Germinal center (tissue), 1 donor: ENCODE measurements at places on chromosomes 3 and 15.

- no peak for DNase-seq
Measured at GRCh38 chr15:57165992-57166391, 210.3 kb upstream of the CGNL1 start.

- peak; percentile 21 for DNase-seq
Measured at GRCh38 chr3:88149101-88149508, 654 bp upstream of the C3orf38 start.

DNA sequence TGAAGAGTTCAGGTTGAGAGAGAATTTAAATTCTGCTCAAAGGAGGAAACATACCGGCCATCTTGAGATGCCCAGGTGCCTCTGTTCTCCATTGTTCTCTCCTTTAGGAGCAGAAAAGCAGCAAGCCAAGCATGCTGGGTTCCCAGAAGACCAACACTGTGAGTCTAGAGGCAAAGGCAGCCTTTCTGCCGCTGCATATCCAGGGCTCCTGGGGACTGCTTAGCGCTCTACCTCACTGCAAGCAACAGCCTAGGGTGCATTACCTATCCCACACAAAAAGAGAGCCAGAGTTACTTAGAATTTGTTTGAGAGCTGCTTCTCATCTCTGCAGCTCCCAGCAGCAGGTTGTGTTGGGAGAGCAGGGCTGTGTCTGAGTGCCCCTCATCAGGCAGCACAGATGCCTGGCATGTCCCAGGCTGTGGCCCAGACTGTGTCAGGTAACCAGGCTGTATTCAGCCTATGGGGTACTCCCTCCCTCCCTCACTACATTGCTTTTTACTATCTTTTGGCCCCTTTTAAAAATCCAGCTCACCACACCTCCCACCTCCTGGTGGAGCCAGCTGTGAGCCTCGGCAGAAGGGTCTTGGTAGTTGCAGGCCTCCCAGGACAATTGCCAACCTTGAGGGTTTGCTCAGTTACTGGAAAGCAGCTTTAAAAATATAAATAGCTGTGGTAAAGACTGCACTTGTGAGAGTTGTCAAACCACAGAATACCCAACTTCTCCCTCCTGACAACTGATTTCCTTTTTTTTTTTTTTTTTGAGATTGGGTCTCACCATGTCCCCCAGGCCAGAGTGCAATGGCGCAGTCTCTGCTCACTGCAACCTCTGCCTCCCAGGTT is 30.2 kb downstream of the BCL2L10 start:
- no peak for DNase-seq

DNA sequence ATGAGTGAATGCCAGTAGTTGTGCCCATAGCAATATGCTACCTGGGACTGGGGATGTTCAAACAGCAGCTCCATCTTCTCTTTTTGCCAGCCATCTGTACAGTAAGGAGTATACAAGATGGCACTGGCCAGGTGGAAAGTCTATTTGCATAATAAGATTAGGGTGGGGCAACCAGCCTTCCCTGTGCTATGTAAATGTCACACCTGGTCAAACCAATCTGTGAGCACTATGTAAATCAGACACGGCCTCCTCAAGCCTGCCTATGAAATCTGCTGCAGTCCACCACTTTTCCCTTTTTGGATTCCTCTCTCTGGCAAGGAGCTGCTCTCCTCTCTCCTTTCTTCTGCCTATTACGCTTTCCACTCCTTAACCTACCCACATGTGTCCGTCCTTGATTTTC is 53.0 kb downstream of the C3orf80 start:
- no peak for DNase-seq

DNA sequence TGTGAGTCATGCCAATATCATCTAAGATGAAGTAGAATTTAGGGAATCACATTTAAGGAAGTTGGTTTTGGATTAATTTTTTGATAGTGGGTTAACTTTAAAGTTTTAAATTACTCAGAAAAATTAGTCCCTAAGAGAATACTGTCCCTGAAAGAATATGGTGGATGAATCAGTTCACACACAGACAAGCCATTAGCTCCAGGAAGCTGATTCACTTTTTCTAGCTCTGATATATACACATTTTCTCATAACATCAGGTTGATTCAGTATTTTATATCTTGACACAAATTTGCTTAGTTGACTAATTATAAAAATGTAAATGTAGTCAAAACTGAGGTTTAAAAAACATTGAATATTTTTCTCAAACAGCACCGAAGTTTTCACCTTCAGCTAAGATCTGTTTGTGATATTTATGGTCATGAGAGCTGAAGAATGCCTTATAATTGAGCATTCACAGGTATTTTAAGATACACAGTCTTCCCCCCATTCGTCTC is 55.1 kb downstream of the MYH15 start:
- DNase-seq = no peak

GRCh38 chr3:148494451-148494850 is 203.3 kb upstream of the AGTR1 start:
- DNase-seq = no peak

- no peak for DNase-seq
Measured at GRCh38 chr3:177830411-177830849, 633.1 kb upstream of the TBL1XR1 start.

DNA sequence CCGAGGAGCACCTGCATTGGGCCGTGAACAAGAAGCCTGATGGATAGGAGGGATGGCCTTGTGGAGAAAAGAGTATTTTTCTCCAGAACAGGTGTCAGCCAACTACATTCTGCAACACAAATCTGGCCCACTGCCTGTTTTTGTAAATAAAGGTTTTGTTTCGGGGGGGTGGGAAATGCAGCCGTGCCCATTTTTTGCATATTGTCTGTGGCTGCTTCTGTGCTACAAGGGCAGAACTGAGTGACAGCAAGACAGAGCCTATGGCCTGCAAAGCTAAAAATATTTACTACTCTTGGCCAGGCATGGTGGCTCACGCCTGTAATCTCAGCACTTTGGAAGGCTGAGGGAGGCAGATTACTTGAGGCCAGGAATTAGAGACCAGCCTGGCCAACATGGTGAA is 95.9 kb upstream of the AKAP13 start:
- DNase-seq = peak; percentile 68

GRCh38 chr3:194755671-194756459 is 70.2 kb downstream of the FAM43A start:
- no peak for DNase-seq

DNA sequence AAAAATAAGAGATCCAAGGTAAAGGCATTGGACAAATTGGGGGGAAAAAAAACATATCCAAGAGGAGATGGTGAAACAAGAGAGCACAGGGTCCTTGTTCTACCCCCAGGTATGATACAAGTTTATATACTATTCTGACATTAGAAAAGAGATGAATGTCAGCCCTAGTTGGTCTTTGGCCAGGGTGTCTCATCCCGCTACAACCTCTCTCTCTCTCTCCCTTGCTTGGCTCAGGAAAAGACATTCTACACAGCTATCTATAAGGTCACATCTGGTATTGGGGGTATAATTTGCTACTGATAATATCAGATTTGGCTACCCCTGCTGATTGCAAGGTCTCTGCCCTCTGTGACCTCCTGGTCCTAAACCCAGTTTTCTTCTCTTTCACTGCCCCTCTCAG is 117.2 kb downstream of the GOLIM4 start:
- no peak for DNase-seq

- no peak for DNase-seq
Measured at GRCh38 chr3:186260726-186261125, 101.3 kb downstream of the DGKG start.

DNA sequence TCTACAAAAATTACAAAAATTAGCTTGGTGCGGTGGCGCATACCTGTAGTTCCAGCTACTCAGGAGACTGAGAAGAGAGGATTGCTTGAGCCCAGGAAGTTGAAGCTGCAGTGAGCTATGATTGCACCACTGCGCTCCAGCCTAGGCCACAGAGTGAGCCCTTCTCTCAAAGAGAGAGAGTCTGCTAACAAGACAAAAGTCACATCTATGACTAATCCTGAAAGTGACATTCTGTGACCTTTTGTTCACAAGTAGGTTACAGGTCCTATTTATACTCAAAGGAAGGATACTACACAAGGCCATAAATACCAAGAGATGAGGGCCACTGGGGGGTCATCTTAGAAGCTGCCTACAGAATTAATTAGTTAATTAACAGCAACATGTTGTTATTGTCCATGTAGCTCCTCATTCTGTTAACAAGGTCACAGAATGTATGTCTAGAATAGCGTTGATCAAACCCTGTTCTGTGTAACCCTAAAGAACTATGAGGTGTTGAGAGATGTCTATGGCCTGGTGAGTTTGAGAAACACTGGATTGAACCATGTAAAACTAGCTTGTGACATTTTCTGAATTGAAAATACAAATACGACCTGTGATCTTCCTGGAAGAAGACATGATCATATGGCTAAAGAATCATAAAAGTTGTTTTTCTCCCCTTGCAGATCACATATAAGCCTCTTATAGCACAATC is 97.0 kb downstream of the SAMMSON start:
- no peak for DNase-seq

DNA sequence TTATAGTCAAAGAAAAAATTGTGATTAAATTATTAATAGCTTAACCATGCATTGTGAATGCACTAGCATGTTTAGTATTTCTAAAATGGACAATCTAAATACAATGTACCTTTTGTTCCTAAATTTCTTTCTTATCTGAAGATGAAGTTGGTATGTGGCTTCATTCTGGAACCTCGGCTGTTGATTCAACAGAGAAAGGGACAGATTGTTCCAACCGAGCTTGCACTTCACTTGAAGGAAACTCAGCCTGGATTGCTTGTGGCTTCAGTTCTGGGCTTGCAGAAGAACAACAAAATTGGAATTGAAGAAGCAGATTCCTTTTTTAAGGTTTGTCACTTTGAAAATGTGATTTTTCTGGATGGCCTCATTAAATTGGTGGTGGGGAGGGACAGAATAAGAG is 32.6 kb downstream of the HPS3 start:
- DNase-seq = no peak

DNA sequence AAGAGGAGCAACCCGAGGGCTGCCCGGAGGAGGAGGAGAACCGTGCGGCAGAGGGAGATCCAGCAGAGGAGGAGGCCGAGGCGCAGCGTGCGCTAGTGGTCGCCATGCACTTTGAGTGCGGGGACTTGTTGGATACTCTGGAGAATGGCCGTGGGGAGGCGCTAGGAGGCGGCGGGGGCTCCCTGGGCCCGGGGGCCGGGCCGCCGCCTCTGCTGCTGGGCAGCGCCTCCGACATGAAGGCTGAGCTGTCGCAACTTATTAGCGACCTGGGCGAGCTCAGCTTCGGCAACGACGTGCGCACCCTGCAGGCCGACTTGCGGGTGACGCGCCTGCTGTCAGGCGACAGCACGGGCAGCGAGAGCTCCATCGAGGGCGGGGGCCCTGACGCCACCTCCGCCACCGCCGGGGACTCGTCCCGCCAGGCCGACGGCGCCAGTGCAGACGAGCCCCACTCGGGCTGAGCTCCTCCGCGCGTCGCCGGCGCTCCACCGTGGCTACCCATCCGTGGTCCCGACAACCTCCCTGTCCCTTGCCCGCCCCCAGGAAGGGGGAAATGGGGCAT is 2.0 kb downstream of the FAM43A start:
- peak; percentile 87 for DNase-seq

- DNase-seq = no peak
Measured at GRCh38 chr15:51139091-51139490, 44.4 kb upstream of the TNFAIP8L3 start.

DNA sequence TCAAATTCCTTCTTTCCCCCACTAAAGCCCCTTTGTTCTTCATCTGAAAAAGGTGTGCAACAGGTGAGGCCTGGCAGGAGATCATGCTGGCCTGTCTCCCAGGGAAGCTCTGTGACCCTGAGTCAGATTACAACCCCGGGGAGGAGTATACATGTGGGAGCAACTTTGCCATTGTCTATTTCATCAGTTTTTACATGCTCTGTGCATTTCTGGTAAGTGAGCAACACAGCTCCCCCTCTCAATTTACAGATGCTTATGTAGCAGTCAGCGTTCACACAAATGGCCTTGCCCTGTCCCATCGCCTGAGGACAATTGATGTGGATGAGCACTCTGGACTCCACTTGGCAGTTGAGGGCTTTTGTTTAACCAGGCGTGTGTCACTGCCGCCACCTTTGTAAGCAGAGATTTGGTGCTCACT is 70.4 kb downstream of the CHDH start:
- no peak for DNase-seq

GRCh38 chr3:87900061-87900460 is 158.7 kb downstream of the CGGBP1 start:
- no peak for DNase-seq

GRCh38 chr15:98063871-98064270 is 103.4 kb downstream of the ARRDC4 start:
- no peak for DNase-seq

DNA sequence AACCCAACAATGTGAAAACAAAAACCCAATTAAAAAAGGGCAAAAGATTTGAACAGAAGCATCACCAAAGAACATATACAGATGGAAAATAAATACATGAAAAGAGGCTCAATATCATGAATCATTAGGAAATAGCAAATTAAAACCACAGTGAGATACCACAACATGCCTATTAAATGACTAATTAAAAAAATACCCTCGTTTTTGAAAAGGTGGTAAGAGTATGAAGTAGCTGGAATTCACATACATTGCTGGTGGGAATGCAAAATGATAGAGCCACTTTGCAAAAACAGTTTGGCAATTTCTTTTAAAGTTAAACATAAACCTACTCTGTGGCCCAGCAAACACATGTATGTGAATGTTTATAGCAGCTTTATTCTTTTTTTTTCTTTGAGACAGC is 75.8 kb downstream of the B3GNT5 start:
- DNase-seq = no peak

- DNase-seq = no peak
Measured at GRCh38 chr3:153633407-153633806, 471.4 kb downstream of the RAP2B start.

DNA sequence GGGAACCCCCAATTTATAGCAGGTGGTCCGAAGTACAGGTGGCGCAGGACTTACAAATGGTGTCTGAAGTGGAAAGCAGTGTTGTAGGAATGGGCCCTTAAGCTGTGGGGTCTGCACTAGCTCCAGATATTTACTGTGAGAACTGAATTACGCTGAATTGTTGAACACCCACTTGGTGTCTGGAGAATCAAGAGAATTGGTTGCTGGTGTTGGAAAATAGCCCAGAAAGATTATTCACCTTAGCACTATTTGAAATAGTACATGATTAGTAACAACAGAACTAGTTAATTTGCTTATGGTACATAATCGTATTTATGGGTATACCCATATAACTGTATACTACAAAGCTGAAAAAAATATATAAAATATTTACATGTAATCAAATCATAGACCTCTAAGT is 64.8 kb downstream of the ADAM10 start:
- no peak for DNase-seq
